ENCODE measurements at places on chromosomes 4 and X.
A peak's percentile ranks its signal among the peaks of the same experiment; 100 is the strongest.

GRCh38 chrX:67893931-67894330 is 350.1 kb downstream of the AR start:
- DNase-seq: no peak

- no peak for DNase-seq
Measured at GRCh38 chrX:155070663-155070974, 317 bp downstream of the CMC4 start.

DNA sequence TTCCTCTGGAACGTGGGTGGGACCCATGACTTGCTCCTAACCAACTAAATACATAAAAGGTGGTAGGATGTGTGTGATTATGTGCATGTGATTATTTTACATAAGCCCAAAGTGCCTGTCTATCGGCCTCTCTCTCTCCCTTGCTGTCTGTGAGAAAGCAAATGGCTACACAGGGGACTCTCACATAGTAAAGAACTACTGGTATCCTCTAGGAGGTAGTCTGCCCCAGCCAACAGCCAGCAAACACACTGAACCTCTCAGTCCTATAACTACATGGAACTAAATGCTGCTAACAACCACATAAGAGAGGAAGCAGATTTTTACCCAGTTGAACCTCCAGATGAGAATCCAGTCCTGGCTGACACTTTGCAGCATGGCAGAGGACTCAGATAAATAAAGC is 1249.4 kb downstream of the ADGRL3 start:
- no peak for DNase-seq

DNA sequence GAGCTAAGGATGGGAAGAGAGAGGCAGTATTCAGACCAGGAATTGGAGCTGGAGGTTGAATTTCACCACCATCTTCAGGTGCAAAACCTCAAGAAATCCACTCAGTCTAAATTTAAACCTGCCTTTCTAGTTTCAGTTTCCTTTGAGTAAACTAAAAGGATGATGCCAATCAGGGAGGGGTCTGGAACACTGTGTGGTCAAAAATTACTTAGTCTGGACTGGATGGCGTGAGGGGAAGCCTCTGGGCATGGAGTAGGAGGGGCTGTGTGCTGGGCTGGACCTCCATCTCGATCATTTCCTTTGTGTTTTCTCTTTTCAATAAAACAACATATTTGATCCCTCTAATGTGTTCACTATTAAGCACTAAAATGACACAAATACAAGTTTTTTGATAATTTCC is 120.1 kb downstream of the GC start:
- DNase-seq: no peak

DNA sequence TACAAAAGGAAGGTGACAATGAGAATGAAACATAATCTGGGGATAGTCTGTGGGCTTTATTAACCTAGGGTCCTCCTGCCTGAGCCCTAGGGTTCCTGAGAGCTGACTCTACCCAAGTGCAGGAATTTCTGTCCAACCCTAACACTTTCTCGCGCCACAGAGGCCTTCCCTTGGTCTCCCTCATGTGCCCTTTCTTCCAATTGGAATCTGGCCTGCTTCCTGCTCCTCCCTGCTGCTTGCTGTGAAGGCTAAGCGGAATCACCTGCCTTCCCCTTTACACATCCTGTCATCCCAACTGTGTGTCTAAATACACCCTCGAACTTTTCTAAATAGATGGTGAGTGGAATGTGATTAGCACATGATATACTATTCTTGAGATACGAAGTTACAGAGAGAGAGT is 5.9 kb downstream of the MAGEA11 start:
- DNase-seq: no peak

GRCh38 chr4:139682741-139683151 is 17.1 kb downstream of the MGST2 start:
- no peak for DNase-seq

DNA sequence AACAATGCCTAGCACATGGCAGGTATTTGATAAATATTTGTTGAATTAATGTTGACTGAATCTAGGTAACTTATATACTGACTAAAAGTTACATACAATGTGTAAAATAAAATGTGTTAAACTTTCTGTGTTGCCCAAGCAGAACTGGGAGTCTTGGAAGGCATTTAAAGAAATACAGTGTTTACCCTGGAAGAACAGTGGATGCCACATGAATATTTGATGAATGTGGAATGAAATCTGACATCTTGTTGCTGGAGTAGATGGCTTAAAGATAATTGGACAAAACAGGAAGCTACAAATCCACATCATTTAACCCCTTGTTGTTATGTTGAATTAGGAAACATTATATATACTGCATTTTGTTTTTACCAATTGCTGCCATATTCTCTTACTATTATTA is 39.9 kb upstream of the SCOC start:
- DNase-seq: no peak

- no peak for DNase-seq
Measured at GRCh38 chr4:80717204-80717603, 313.3 kb upstream of the BMP3 start.

GRCh38 chrX:82626978-82627377 is 881.1 kb upstream of the POU3F4 start:
- no peak for DNase-seq

DNA sequence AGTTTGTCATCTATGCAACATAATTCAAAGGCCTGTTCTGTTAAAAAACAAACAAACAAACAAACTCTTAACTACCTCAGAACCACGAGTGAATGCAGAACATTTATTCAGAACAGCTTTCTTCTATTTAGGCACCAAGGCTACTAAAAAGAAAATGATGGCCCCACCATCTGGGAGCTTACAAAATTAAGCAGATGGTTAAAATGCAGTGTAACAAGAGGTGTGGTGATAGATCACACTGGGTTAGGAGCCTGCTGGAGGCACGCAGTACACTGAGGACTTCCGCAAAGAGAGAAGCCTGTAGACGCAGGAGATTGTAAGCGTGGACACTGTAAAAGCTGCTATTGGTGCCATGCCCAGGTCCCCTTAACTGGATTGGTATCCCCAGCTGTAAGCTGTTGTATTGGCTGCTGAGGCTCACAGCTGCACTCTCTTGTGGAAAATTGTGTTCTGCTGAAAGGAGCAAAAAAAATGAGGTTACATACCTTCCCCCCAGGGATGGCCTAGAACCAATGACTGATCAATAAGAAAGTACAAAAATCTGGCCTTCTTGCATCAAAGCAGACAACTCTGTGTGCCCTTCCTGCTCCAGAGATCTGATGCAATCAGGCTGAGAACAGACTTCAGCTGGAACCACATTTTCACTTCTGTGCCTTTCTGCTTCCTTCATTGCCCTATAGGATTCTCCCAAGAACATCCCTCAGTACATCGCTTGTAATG is 60.0 kb downstream of the SHROOM3 start:
- no peak for DNase-seq

DNA sequence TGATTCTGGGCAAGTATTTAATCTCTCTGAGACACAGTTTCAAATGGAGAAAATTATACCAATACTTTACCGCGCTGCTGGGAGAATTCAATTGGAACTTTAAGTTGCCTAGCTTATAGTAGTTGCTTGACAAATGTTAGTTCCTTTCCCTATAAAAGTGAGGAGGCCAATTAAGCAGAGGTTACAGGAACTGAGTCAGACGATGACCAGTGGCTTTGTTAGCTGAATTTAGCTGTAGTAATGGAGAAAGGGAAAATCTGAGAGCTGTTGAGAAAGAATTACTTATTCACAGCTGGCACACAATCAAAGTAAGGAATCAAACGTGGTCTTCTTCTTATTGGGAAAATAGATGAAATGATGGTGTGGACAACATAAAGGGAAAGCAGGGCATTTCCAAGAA is 29.6 kb downstream of the SMARCA1 start:
- DNase-seq: no peak

- no peak for DNase-seq
Measured at GRCh38 chr4:151195801-151196200, 81.2 kb upstream of the PRSS48 start.

DNA sequence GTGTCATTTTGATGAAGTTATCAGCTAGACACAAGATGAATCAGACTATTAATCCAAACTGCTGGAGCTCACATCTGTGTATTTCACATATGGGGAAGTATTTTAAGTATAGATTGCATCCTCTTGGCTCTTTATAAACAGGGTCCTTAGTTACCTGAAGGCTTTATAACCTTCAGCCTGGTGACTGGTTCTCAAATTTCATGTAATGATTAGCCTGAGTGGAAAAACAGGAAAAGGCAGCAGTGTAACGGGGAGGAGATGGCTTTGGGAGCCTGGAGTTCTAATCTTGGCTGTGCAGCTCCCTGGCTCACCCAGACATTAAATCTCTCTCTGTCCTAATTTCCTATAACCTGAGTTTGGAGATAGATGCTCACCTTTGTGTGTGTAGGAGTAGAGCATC is 103.8 kb upstream of the HPF1 start:
- no peak for DNase-seq

- DNase-seq: no peak
Measured at GRCh38 chr4:107578321-107578720, 141.7 kb downstream of the PAPSS1 start.

GRCh38 chrX:17769701-17770269 is 32.5 kb downstream of the SCML1 start:
- no peak for DNase-seq

GRCh38 chr4:142567199-142567598 is 278.9 kb downstream of the INPP4B start:
- DNase-seq: peak; percentile 42

DNA sequence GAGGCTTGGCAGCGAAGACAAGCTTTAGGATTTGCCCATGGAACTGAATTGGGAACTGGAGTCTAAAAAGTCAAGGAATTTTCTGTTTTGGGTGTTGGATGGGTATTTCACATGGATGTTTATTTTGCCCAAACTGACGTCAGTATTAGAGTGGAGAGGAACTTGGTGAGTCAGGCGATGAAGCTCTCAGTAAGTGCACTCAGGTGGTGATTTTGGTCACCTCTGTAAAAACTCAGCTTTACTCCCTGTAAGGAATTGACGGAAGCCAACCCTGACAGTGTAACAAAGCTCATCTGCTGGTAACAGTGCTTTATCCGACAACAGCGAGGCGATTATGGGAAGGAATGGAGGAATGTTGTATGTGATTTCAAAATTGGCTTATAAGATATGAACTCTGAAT is 77.0 kb upstream of the PGRMC2 start:
- no peak for DNase-seq

DNA sequence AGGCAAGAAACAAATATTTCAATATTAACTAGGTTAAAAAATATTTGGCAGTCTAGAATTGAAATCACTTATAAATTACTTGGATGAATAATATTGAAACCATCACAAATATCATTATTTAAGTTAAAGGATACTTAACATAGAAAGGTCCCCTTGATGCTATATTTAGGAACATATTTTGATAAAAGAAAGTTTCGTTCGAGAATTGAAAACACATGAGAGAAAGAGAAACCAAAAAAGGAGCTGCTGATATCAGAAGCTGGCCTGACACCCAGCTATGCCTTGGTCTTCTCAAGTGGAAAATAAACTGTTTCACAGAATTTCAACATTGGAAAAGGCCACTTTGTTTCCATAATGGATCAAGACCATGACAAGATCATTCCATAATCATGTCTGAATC is 762.4 kb downstream of the DMD start:
- DNase-seq: no peak

DNA sequence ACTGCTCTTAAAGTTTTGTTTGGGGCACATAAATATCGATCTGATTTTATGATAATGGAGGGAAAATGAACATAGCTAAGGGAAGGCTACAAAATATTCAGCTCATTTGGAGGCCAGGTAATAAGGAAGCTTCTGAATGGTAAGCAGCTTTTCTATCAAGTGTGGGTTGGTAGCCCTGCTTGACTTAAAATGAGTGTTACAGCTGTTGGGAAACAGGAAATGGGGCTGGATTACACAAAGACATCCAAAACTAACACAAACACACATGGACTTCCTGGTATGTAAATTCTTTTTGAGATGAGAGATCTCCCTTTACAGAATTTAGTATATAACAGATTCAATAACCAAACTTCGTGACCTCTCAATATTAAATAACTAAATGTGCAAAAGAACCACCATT is 58.0 kb downstream of the FGF16 start:
- no peak for DNase-seq

DNA sequence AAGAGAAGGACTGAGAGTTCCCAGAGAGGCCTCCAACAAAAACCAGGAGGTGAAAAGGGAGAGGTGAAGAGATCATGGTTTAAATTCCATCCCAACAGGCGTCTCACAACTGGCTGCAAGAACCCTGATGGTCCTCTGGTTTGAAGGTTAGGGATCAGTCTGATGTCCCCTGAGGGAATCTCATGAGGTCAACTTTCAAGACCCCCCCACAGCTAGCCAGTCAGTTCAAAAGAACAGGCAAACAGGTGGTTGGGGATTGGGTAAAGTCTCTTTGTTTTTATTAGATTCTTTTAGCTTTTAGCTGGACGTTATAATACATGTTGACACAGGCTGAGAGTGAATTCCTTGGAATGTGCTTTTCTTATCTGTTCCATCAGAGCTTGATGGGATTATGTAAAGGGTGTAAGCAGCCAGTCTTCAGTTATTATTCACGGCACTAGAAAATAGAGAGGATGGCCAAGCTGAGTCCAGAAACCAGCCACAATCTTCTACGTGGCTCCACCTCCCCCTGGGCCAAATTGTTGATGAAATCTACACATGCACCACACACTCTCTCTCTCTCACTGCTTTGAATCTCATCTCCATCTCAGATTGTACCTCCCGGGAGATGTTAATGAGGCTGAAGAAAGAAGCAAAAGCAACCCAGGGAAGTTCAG is 20.8 kb downstream of the ENPP6 start:
- no peak for DNase-seq

DNA sequence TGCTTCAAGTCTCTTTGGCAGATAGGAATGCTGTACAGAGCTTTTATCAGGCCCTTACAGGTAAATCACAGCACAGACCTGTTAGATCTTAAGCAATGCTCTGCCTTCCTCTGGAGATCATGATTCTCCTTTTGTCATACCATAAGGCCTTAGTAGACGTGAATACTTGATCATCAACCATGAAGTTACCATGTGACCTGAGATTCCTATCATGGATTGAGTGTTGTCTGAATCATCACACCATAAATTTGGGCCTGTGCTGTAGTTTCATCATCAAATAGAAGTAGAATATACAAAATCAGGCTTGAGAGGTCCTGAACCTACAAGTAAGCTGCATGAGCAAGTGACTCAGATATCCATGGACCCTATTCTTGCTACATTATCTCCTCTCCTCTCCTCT is 466.8 kb upstream of the INTU start:
- DNase-seq: no peak

GRCh38 chrX:80335062-80335830 is 85.0 kb upstream of the TENT5D start:
- no peak for DNase-seq

DNA sequence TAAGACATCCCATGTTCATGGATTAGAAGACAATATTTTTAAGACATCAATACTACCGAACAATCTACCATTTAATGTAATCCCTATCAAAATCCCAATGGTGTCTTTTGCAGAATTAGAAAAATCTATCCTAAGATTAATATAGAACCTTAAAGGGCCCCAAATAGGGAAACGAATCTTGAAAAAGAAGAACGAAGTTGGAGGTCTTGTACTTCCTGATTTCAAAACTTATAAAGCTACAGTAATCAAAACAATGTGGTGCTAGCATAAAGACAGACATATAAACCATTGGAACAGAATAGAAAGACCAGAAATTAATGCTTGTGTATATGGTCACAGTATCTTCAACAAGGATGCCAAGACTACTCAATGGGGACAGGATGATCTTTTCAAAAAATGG is 42.0 kb downstream of the CENPE start:
- DNase-seq: no peak

- DNase-seq: no peak
Measured at GRCh38 chr4:138716559-138717335, 298.8 kb upstream of the NOCT start.

All from stimulated activated CD4-positive, alpha-beta T cell treated with anti-CD3 and anti-CD28 coated beads, TNF-alpha, amount 100 ng/mL, for 24 hours (primary cell).